CD8-positive, alpha-beta T cell (primary cell): ENCODE measurements at places on chromosomes 1 and 21.

- DNase-seq, result no peak
These were observed 56.4 kb downstream of the GREM2 start for GRCh38 chr1:240555524-240555923.

DNA sequence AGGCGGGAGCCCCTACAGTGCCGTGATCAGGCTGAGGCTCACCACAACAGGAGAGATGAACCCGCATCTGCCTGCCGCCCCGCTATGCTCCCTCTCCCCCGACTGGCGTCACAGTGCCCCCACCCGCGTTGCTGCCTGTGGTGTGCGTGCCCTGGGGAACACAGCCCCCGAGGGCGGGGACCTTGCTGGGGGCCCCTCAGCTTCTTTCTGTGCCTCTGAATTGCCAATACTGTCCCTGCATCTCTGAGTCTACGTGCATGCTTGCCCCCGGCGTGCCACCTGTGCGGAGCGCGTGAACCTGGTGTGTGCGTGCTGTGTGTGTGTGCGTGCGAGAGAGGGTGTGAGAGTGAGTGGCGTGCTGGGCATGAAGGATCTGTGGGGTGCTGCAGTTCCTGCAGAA lies 10.3 kb downstream of the PARS2 start:
- DNase-seq, result no peak

DNA sequence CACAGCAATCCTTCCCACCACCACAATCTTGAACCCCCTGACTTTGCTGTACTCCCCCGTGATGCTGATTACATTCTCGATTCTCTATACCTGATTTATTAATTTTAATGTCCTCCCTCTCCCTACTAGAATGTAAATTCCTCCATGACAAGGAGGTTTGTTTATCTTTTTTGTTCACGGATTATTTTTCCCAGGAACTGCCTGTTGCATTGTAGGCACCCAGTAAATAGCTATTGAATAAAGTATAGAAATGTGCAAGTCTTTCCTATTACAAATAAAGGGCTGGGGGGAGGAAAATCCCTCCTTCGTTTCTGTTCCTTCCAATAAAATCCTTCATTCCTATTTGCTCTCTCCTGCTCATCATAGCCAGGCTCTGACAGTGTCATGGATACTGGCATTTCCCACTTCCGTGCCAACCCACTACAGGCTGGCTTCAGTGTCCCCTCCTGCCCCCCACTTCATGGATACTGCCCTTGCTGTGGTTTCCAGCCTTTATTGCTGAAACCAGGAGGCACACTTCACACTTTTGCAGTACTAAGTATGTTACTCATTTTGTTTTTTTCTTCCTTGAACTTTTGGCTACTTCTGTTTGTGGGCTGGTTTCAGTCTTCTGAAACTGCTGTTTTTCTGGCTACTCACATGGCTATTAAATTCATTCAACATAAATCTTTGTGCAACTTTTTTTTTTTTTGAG lies 7.5 kb downstream of the KIF1B start:
- no peak for DNase-seq

DNA sequence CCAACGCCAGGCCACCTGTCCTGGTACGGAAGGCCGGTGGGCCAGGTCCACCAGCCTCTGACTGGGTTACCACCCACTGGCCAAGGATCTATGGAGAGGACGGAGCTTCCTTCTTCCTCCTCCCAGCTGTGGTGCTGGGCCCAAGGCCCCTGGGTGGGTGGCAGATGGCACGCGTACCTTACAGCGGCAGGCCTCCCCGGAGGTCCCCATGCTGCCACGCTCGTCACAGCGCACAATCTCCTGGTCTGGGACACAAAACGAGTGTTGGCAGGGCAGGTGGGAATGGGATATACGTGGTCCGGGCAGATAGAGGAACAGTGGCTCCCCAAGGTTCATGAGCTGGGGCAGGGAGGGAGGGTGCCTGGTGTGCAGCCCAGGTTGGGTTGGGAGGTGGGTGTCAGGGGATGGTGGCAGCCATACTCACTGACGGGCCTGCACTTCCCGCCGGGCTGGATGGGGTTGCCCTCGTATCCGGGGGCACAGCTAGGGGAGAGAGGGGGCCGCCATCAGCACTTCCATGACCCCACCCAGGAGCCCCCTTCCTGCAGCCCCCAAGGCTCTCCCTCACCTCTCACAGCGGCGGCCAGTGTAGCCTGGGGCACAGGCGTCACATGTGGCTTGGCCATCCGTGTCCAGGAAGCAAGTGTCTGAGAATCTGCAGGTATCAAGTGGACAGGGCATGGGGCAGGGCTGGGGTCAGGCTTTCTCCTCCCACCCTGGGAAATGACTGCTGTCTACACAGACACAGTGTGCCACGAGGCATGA lies 58.9 kb downstream of the HSPG2 start:
- DNase-seq, result no peak

DNA sequence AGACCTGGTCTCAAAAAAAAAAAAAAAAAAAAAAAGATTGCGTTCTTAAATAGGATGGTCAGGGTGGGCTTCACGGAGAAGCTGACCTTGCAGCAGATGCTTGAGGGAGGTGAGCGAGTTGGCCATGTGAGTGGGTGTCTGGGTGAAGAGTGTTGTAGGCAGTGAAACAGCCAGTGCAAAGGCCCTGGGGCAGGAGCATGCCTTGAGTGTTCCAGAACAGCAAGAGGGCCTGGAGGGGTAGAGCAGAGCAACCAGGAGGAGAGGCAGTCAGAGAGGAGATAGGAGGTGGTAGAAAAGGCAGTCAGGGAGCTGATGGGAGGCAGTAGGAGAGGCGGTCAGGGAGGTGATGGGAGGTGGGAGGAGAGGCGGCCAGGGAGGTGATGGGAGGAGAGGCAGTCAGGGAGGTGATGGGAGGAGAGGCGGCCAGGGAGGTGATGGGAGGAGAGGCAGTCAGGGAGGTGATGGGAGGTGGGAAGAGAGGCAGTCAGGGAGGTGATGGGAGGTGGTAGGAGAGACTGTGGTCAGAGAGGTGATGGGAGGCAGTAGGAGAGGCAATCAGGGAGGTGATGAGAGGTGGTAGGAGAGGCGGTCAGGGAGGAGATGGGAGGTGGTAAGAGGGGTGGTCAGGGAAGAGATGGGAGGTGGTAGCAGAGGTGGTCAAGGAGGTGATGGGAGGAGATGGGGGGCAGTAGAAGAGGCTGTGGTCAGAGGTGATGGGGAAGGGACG lies 20.2 kb upstream of the PADI6 start:
- DNase-seq, result no peak

DNA sequence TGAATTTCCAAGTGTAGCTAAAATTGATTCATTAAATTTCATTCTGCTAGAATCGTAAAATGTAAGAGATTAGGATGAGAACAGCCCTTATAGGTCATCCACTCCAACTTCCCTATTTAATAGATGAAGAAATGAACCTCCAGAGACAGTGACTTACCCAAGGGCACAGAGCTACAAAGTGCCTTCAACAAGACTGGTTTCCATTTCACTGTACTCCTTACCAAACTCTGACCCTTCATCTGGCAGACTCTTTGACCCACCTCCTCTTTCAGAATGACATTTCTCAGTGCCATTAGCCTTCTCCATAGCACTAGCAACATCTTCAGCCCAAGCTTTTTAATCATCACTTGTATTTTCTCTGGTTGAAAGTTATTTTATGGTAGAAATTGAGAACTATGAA lies 161.3 kb downstream of the NEK7 start:
- no peak for DNase-seq

DNA sequence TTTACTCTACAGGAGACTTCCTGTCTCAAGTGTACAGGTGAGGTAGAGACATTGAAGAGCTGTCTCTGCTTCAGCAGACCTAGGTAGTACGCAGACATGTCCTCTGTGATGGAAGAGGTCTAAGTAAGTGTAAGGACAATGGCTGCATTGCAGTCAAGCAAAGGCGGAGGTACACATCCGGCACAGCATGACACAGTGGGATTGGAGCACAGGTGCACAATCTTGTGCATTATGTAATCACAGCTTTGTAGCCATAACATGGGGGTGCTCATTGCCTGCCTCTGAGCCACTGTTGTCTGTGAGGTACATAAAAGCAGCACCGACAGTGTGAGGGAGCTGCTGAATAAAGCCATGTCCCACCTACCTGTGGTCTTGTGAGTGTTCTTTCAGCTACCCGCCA lies 66.4 kb upstream of the CCDC190 start:
- no peak for DNase-seq

DNA sequence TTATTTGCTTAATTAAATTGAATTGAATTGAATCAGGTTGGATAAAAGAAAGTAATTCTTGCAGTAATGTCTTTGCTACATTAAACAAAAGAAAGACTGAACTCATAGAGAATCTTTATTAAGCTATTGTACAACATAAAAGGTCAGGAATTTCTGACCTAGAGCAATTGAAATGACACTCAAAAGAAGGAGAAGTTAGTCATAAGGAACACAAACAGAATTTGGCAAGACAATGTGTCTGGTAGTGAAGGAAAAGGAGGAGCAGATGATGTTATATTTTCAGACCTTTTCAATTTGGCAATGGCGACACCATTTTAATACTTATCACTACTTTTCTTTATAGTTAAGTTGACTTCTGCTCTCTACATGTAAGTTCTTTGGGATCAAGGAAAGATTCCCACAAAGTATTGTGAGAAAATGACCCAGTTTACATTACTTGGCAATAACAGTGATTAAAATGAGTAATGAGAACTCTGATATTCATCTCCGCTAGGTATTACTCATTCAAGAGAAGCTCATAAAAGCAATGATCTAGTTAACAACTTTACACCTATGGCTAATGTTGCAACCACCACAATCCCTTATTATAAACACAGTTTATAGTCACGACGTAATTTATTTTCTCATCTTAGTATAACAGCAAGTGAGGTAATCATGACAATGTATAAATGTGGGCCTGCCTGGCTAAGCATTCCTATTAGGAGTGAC lies 14.7 kb upstream of the KRTAP21-1 start:
- no peak for DNase-seq

- DNase-seq, result no peak
These were observed at the start of gene IL23R for GRCh38 chr1:67166196-67166595. Gene IL23R (plus strand): TSS chr1:67166454. CDS start chr1:67168121, 1,667 bp downstream.

DNA sequence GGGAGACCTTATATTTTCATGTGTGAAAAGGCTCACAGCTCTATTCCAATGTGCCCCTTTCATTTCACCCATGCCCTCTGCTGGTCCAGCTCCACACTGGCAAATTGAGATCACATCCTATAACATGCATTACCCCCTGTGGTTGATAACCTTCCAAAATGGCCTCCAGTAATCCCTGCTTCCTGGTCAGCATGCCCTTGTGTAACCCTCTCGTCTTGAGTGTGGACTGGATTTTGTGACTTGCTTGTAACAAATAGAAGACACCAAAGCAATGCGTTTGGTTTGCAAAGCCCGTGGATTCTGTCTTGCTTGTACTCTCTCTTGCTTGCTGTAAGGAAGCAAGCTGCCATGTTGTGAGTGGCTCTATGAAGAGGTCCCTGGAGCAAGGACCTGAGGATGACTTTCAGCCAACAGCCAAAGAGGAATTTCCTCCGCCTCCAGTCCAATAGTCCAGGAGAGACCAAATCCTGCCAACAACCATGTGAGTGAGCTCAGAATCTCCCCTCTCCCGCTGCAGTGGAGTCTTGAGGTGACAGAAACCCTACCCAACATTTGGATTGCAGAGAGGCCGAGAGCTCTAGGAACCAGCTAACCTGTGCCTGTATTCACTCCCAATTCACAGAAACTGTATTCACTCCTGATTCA lies 17.4 kb downstream of the KCNA10 start:
- no peak for DNase-seq

DNA sequence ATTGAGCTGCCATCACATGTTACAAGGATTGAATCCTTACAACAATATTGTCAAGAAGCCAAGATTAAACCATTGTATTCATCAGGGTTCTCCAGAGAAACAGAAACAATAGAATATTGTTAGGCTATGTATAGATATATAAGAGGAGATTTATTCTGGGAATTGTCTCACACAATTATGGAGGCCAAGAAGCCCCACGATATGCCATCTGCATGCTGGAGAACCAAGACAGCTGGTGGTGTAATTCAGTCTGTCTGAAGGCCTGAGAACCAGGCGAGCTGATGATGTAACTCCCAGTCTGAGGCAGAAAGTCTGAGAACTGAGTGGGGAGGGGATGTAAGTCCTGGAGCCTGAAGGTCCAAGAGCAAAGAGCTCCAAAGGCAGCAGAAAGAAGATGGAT lies 14.5 kb upstream of the TTF2 start:
- DNase-seq, result no peak

- DNase-seq, result no peak
These were observed 368.5 kb downstream of the RPS6KC1 start for GRCh38 chr1:213419401-213420030.

DNA sequence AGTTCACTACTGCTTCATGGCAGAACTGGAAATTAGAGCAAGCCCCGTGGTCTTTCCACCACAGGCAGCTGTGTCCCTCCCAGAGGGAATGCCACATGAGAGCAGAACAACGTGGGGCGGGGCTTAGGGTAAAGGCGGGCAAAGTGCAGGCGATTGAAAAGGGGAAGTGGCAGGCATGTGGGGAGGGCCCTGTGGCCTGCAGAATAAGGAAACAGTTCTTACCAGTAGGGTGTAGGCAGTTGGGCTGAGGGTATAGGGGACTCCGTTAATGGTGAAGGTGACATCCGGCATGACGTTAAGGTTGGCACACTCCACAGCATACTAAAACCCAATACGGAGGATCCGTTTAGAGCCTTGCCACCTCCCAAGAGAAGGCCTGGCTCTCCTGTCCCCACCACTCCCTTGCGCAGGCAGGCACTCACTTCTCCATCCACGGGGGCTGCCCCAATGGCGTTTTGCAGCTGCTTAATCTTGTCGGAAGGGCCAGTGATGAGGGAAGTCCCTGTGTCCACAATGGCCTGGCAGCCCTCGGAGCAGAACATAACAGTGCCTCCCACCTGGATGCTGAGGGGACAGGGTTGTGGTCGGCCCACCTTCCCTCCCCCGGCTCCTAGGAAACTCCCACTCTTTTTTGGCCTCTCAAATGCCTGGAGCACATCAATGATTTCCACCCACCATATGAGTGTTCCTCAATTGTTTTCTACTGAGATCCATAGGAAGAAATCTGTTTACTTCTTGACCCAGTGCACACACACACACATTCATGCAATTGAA lies 9.1 kb upstream of the RAB7B start:
- DNase-seq, result peak; percentile 8

DNA sequence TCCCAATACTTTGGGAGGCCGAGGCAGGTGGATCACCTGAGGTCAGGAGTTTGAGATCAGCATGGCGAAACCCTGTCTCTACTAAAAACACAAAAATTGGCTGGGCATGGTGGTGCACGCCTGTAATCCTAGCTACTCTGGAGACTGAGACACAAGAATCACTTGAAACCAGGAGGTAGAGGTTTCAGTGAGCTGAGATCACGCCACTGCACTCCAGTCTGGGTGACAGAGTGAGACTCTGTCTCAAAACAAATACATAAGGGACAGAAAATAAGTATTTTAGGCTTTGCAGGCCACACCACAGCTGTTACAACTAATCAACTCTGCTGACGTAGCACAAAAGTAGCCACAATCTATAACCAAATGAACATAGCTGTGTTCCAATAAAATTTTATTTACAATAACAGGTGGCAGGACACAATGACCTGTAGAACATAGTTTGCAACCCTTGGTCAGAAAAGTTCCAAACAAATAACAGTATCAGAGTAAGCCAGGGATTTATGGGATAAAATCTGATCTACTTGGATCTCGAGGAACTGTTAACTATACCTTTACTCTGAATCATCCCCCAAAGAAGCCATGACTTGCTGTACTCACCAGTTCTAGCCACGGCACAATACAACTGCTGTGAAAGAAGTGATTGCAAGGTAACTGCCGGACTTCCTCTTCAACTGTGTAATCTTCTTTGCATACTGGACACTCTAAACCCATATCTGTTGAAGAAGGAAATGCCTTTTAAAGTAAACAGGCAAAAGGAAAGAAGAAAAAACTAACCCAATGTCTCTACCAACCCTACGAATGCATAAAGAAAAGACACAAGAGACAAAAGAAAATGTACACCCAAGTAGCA lies 28.3 kb downstream of the CD160 start:
- DNase-seq, result no peak
